ENCODE measurements at places on chromosomes 16 and 17.
A peak's percentile ranks its signal among the peaks of the same experiment; 100 is the strongest.

DNA sequence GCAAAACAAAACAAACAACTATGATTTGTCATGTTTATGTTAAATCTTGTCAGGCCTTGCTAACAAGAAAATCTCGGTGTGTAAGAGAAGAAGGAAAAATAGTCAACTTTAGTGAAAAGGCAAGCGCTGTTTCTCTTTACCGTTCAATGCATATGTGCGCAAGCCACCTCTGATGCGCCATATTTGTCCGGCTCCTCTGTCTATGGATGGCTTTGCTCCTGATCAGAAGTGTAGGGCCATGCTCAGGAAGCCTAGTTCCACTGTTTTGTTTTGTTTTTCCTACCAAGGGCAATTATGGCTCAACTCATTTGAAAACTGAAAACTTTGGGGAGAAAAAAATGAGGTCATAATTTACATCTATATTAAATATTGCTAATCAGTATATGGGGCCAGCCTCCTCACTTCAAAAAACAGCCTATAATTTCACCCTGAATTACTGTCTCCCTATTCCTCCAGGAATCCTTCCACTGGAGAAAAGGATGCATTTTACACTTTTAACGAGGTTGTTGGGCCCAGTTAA is 4.5 kb downstream of the MAF start:
- no peak for DNase-seq

- DNase-seq: no peak
Observed at GRCh38 chr16:17970816-17971331, 365.7 kb downstream of the NPIPA8 start.

- no peak for DNase-seq
Observed at GRCh38 chr16:55207693-55208428, 116.1 kb upstream of the IRX6 start.

GRCh38 chr17:43171586-43172487 is 823 bp downstream of the NBR1 start:
- peak; percentile 45 for DNase-seq

DNA sequence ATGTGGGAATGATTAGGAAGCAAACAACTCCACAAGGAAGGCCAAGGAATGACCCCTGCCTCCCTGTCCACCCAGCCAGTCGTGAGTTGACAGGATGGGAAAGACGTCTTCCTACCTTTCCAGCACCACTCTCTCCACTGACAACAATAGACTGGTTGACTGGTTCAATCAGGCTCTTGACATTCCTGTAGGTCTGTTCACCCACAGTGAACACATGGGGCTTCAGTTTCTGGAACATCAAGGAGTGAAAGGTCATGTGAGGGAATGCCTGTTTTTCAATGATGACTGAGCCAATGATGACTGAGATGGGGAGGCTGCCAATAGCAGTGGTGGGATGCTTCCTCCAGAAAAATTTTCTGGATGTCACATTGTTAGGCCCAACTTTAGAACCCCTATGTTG is 9.6 kb downstream of the MYO19 start:
- DNase-seq: no peak

- DNase-seq: no peak
Observed at GRCh38 chr16:19859166-19859565, 25.5 kb downstream of the GPRC5B start.

- peak; percentile 43 for DNase-seq
Observed at GRCh38 chr17:40551091-40551878, 14.0 kb downstream of the CCR7 start.

DNA sequence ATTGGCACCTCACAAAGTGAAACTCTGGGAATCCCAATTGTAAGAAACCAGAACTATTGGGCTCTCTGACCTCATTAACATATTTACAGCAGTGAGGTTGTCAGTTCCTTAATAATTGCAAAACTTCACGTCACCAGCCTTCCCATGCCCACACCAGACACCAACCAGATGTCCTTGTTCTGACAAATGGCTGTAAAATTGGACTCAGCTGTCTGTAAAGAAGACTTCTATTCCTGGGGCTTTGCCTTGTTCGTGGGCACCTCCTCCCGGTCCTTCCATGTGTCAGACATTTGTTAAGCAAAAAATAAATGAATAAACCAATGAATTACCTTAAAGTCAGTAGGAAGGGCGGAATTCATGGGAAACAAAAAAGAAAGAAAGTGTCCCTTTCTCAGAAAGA is 284.3 kb upstream of the CDH11 start:
- no peak for DNase-seq

DNA sequence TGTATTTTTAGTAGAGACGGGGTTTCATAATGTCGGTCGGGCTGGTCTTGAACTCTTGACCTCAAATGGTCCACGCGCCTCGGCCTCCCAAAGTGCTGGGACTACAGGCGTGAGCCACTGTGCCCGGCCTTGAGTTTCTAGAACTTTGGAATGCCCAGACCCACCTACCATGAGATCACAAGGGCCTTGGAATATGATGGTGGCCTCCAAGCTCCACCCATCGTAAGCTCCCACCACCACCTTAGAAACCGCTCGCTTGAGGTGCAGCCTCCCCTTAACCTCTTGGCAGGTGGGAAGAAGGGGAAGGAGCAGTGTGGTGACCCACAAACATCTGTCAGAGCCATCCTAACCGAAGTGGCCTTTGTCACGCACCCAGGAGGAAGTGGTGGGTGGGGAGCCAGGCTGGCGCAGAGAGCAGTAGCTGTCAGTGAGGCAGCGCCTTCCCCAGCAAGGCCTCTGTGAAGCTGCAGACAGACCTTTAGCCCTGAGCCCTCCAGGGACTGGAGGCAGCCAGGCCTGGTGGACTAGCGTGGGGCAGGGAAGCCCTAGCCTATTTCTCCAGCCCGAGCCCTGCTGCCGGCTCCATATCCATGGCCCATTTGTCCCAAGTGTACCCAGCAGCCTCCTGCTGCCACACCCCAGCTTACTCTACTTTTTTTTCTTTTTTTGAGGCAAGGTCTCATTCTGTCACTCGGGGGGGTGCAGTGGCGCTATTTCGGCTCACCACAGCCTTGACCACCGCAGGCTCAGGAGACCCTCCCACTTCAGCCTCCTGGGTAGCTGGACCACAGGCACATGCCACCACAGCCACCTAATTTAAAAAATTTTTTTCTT is 13.1 kb upstream of the SEPHS2 start:
- DNase-seq: peak; percentile 91

All from stimulated activated CD8-positive, alpha-beta memory T cell treated with anti-CD3 and anti-CD28 coated beads, Interleukin-4, amount 100 ng/mL, for 48 hours (primary cell).